Activated naive CD4-positive, alpha-beta T cell treated with Interleukin-2 at 50 U/mL for 16 hours (primary cell): ENCODE measurements at places on chromosomes 13 and 19.

DNA sequence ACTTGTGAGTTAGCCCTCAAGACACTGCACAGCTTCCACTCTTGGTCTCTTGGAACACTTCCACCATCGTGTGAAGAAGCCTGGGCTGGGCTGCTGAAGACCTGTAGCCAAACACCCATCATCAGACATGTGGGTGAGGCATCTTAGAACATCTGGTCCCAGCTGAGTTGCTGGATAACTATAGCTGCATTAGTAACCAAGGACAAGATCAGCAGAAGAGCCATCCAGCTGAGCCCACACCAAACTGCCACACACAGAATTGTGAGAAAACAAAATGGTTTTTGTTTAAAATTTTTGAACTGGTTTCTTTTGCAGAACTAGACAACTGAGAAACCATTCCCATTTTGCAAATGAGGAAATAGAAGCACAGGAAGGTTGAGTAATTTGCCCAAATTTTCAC lies 56.2 kb downstream of the CCNE1 start:
- DNase-seq: no peak

GRCh38 chr13:114114006-114114640 lies 18.3 kb downstream of the RASA3 start:
- DNase-seq: no peak

DNA sequence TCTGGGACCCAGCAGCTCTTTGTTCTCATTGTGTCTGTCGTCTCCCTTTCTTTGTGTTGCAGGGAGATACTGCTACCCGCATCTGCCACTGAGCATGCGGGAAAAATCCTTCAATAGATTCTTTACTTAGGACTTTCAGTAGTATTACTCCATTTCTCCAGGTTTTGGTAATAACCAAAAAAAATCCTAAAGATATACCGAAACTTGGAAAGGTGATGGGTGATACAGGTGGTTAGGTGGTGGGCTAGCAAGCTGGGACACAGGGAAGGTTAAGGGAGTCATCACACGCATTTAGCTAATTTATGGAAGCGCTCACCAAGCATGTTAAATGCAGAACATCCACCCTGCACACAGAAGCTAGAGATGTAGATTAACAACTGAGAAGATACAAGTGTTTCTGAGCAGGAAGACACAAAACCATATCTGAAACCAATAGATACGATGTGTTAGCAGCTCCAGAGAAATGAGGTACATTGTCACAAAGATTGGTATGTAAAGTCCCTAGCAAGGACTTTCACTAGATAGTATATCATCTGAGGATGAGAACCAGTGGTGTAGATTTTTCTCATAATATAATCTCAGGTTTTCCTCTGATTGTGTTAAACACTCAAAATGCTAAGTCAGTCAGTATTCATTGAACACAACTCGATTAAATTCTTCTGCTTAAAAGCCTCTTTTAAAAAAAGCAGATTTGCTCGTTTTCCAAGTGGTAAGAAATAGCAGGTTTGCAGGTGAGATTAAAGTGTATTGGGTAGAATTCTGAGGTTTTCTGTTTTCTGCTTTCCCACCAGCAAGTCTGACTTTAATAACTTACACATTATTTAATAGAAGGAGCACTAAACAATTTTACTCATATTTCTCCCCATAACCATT lies 1.2 kb upstream of the SLAIN1 start:
- DNase-seq: no peak

DNA sequence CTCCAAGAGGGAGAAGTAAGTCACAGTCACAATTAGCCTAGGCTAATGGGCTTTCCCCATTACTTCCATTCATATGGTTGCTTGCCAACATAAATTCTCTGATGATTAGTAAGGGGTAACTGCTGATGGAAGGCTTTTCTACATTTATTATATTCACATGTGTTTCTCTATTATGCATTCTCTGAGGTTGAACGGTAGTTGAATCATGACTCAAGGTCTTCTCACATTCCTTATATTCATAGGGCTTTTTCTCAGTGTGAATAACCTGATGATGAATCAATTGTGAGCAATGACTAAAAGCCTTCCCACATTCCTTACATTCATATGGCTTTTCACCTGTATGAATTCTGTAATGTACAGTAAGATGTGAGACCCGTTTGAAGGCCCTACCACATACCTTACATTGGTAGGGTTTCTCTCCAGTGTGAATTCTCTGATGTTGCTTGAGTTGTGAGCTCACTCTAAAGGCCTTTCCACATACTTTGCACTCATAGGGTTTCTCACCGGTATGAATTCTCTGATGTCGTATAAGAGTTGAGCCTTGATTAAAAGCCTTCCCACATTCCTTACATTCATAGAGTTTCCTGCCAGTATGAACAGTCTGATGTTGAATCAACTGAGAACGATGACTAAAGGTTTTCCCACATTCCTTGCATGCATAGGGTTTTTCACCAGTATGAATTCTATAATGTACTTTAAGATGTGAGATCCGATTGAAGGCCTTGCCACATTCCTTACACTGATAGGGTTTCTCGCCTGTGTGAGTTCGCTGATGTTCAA lies 9.3 kb downstream of the ZNF582 start:
- no peak for DNase-seq

GRCh38 chr19:8835446-8835845 lies 3.3 kb downstream of the MBD3L1 start:
- no peak for DNase-seq

GRCh38 chr13:22091222-22091970 lies 420.5 kb downstream of the FGF9 start:
- no peak for DNase-seq

DNA sequence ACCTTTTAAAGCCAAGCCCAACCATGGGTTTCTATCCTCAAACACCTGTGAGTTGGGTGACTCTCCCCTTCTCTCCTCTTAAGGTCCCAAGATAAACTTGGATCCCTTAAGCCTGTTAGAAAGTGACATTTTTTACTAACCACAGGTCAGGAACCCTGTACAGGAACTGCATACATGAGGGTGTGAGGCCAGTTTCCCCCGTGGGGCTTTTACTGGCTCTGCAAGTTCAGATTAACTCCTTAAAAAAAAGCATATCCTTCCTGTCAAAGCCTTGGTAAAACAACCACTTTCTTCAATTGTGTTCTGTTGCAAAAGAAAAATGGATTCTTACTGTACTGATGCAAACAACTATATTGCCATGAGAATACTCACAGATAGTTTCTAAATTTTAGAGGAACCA lies 2638.7 kb upstream of the PCDH20 start:
- DNase-seq: no peak

- no peak for DNase-seq
Observed at GRCh38 chr13:103437651-103438050, 371.4 kb upstream of the SLC10A2 start.

DNA sequence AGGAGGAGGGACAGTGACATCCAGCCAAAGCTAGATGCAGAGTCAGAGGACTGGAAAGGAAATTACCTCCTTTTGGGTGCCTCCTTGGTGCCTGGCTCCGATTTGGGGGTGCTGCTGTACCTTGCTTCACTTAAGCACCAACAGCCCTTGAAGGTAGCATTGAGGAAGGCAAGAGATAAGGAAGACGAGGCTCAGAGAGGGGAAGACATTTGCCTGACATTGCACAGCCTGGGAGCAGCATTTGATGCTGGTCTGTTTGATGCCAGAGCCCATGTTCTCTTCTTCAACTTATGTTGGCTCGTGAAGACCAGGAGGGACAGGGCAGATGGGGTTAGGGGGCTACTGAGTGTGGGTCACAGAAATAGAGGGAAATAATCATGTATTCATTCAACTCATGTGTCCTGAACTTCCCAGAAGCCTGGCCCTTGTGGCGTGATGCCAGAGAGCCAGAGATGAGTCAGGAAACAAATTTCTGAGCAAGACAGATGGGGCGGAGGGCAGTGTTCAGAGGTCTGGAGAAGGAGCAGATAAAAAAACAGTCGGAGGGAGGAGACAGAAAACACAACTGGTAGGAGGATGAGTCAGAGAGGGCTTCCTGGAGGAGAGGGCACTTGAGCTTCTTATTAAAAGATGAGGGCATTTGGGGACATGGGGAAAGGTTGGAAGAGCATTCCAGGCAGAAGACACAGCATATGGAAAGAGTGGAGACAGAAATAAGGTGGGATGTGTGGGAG lies 3.0 kb upstream of the C19orf81 start:
- no peak for DNase-seq

DNA sequence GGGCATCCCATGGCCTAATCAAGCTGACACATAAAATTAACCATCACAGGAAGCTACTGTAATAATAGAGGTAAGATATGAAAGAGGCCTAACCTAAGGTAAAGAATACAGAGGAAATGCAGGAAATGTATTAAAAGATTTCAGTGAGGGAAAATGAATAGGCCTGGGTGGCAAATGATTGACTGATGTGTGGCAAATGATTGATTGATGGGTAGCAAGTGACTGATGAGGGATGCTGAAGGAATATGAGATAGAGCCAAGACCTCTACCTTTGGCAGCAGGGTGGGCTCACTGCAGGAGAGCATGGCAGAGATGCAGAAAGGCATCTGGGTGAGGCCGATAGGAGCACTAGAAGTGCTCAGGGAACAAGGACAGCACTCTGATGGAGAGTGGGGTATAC lies 172.9 kb downstream of the KCTD12 start:
- DNase-seq: no peak

- DNase-seq: no peak
Observed at GRCh38 chr13:46968450-46968849, 71.6 kb upstream of the HTR2A start.

DNA sequence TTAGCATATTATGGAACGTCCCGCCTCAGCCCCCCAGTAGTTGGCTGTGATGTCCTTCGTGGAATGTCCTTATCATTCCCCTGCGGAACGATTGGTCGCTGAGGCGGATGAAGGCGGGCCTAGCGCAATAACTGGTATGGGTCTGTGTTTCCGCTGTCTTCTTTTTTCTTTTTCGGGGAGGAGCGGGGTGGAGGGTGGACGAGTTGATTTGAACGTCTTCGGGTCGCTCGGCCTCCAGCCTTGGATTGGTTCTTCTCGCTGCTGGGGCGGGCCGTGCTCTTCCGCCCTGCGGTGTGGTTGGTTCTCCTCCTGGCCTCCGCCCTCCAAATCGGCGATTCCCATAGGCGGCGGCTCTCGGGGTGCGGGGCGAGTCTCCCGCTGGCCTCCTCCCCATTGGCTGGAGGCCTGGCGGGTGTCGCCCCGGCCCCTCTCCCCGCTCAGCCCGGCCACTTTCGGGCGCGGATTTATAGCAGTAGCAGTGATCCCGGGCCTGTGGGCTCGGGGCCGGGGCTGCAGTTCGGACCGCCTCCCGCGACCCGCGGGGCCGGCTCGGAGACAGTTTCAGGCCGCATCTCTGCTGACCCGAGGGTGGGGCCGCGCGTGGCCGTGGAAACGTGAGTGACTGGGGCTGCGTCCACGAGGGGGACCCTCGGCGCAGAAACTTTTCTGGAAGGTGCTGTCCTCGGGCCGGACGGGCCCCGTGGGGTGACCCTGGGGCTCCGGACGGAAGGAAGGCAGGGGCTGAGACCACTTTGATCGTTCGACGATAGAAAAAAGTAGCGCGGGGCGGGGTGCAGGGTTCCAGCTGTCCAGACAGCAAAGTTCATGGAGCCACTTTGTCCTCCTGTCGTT lies 2.1 kb downstream of the ING1 start:
- DNase-seq: peak; percentile 96

GRCh38 chr19:1304197-1304924 lies 18.7 kb downstream of the EFNA2 start:
- no peak for DNase-seq

DNA sequence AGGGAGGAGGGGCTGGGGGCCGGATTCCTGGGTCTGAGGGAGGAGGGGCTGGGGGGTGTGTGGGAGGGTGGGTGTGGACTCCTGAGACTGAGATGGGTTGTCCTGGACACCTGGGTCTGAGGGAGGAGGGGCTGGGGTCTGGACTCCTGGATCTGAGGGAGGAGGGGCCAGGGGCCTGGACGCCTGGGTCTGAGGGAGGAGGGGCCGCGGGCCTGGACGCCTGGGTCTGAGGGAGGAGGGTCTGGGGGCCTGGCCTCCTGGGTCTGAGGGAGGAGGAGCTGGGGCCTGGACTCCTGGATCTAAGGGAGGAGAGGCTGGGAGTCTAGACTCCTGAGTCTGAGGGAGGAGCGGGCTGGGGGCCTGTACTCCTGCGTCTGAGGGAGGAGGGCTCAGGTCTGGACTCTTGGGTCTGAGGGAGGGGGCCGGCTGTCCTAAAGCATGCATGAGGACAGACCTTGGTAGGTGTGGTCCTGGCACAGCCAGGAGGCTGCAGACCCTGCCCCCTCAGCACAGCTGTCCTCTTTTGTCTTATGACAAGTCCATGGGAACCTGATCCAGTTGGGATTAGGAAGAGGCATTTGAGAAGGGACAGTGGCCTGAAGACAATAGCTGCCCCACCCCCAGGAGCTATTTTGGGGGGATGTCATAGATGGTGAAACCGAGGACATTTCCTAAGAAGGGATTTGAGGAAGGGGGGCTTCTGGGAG lies 1.3 kb downstream of the TNNT1 start:
- DNase-seq: no peak

DNA sequence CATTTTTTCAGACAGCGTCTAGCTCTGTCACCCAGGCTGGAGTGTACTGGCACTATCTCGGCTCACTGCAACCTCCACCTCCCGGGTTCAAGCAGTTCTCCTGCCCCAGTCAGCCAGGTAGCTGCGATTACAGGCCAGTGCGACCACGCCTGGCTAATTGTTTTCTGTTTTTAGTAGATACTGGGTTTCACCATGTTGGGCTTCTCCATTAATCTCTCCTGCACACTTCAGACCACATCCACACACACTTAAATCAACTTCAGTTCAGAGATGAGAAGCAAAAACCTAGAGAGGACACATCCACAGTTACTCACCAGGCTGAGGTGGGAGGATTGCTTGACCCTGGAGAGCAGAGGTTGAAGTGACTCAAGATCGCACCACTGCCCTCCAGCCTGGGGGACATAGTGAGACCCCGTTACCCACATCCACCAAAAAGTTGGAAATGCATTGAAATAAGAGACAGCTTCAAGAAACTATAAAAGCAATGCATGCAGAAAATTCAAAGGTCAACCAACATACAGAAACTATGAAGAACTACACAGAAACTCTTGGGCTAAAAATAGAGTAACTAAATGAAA lies 42.3 kb downstream of the ZNF611 start:
- no peak for DNase-seq

DNA sequence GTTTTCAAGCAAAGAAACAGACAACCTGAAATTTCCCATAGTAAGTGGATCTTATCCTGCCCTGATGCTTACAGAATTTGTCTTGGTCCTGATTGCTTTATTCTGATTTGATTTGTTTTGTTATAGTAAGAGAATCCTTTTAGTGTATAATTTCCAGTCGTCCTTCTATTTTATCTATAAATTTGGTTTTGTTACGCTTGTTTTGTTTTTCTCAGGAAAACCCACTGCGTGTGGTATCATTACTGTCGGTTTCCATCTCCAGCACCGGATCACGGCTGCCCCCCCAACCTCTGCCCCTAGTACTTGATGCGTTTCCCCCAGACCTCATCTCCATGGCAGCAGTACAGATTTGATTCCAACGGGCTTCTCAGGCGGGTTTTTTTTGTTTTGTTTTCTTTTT lies 58.0 kb upstream of the PDCD5 start:
- DNase-seq: no peak

GRCh38 chr13:56718791-56719190 lies 421.9 kb upstream of the PRR20A start:
- no peak for DNase-seq

GRCh38 chr13:51758691-51759090 lies 45.3 kb downstream of the DHRS12 start:
- DNase-seq: no peak

GRCh38 chr13:99093997-99094396 lies 106.7 kb upstream of the UBAC2 start:
- no peak for DNase-seq

- peak; percentile 17 for DNase-seq
Observed at GRCh38 chr19:58059003-58059670, at the start of gene ZNF135. TSS of gene ZNF135 (plus strand) at chr19:58059282. CDS start at chr19:58060003, 721 bp downstream.

GRCh38 chr19:40609561-40610395 lies 8.6 kb downstream of the LTBP4 start:
- peak; percentile 91 for DNase-seq

- no peak for DNase-seq
Observed at GRCh38 chr13:109144693-109145437, 515.5 kb downstream of the MYO16 start.
